Activated CD4-positive, alpha-beta T cell treated with anti-CD3 and anti-CD28 coated beads, Interleukin-2, amount 50 U/mL, for 1 hour (primary cell): ENCODE measurements at places on chromosomes 11 and 22.

DNA sequence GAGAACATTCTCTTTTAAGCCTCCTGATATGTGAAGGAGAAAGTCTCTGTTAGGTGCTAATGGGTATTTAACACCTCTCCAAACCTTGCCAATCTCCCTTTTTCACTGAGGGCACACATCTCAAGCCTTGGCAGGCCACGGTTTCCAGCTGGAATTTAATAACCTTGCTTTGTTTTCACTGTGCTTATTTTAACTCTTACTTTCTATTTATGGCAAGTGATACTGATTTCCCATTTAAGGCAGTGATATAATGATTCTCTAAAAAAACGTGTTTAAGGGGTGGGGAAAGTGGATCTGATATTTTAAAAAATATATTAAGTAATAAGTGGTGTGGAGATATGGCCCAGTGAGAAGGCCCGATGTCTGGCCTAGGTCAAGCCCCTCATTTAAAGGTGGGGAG lies 1.1 kb upstream of the RASD2 start:
- no peak for DNase-seq

DNA sequence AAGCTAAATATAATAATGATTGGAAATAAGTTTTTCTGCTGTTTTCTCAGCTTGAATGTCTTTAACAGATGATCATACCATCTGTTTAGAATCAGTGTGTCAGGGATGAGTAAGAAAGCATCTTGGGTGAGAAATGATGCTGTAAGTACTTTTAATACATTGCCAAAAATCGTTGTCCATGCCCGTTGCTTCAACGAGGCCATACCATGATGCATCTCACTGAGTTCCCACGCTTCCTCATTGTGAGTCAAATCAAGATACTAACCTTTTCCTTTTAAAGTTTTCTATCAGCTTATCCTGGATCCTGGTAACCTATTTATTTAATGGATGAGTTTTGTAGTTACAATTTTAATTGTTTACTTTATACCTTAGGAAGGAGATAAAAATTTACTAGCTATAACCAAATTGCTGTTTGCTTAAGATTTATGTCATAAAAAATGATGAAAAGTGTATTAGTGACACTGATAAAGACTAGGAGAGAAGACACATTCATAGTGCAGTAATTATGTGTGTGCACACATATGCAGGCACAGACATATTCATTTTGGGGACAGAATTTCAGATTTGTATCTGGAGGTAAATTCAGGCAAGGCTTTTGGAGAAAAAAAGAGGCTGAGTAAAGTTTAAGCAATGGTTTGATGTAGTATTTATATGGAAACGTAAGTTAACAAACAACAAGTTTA lies 154.8 kb downstream of the UVRAG start:
- no peak for DNase-seq

DNA sequence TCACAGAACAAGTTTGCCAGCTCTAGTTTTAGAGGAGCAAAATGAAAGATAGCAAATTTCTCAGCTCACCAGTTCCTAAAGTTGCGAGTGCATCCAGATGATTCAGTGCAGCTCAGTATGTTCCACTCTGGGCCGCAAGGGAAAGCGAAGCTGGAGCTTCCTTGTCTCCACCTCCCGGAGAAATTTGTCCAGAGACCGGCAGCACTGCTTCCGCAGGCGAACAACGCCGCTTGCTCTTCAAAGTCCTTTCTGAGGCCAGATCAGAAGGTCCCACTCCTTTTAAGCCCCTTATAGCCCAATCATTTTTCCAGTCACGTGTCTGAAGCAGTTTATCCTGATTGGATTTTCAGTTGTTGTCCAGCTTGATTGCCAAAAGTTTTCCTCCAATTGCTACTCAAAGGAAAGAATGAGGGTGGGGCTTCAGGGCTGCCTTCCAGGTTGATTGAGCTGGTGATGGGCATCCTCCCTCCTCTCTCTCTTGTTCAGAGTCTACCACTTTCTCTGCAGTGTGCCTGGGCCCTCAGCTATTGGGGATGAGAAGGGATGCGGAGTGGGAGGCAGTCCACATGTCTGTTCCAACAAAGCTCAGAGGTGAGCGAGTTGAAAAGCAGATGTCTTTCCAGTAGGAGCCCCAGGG lies at the start of gene ZNF280A:
Gene ZNF280A (minus strand): TSS at position 251 of the 637 bp plus-strand sequence. CDS start 4,640 bp downstream, outside the sequence.
- no peak for DNase-seq

DNA sequence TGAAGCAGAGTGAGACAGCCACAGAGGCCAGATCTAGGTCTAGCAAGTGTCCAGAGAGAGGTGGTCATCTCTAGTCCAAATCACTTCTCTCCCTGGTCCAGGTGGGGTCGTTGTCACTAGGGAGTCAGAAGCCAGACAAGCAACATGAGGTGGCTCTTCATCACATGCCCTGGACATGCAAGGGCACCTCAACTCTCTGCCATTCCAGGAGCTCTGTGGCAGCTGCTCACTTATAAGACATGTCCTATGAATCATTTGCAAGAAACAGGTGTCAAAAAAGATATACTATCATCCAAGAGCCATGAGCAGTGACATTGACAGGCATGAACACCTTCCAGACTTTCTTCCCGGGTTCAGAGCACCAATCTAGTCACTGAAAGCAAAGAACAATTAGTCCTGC lies 130.8 kb downstream of the GALNT18 start:
- no peak for DNase-seq

GRCh38 chr22:23906641-23907040 lies 12.5 kb downstream of the MIF start:
- DNase-seq = no peak

DNA sequence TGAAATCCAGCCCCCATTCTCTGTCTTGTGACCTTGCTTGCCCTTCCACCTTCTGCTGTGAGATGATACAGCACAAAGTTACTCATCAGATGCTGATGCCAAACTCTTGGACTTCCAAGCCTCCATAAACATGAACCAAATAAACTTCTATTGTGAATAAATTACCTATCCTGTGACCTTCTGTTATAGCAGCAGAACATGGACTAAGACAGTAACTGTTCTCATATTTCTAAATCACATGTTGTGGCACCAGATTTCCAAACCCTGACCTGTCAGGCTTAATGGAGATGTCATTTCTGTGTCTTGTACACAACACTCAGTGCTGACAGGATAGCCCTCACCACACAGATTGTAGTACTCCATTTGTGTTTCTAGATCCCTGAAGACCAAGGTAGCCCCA lies 6.0 kb downstream of the SLC22A25 start:
- no peak for DNase-seq

- no peak for DNase-seq
Observed at GRCh38 chr11:3929232-3929631, 73.8 kb downstream of the STIM1 start.

DNA sequence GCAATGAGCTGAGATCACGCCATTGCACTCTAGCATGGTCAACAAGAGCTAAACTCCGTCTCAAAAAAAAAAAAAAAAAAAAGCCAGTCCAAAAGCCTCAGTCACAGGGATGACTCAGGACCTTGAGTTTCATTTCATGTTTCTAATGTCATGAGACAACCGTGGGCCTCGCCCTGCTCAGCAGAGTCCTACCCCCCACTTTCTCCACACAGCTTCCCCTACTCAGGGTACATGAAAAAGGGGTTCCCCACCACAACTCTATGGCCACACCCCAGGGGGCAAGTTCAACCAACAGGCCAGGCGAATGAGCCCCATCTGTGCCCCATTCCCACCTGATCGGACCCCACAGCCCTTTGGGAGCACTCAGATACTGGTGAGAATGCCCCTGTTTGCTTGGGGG lies 24.3 kb upstream of the ADA2 start:
- DNase-seq = no peak

GRCh38 chr11:12421386-12421785 lies 44.0 kb downstream of the PARVA start:
- no peak for DNase-seq
